Nucleus accumbens (tissue), 56 donors: ENCODE measurements at places on chromosomes 2 and 18.

DNA sequence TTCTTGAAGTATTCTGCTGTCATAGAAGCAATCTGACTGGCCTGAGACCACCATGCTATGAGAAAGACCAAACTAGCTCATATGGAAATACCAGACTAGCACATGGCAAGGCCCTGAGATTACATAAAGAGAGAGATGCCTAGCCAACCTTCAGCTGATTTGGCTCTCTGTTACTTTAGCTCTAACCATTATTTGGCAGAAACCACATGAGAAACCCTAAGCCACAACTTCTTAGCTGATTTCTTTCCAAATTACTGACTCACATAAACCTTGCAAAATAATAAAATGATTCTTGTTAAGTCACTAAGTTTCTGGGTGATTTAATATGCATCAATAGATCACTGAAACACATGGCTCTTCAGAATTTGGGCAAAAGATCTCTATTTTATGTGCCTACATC is 295.0 kb upstream of the ZNF521 start:
- DNase-seq, result no peak

GRCh38 chr18:13520306-13520705 is 206.1 kb downstream of the FAM210A start:
- no peak for DNase-seq

DNA sequence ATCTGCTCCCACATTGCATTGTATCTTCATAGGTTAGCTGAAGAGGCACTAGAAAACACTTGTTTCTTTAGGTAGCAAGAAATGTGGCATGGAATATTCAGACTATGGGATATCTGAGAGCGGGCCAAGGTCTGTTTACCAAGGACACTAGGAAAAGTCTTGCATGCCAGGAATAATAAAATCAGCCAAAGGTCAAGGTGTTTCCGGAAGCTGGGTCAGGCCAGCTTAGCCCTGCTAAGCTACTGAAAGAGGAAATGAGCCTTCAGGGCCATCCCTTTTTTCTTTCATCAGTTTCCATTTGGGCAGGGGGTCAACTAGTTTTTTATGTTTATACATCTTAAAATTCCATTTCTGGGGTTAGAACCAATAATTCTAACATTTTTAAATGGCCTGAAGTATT is 101.1 kb downstream of the DPP4 start:
- no peak for DNase-seq

GRCh38 chr18:79901665-79902064 is 49.8 kb downstream of the SLC66A2 start:
- DNase-seq, result no peak

DNA sequence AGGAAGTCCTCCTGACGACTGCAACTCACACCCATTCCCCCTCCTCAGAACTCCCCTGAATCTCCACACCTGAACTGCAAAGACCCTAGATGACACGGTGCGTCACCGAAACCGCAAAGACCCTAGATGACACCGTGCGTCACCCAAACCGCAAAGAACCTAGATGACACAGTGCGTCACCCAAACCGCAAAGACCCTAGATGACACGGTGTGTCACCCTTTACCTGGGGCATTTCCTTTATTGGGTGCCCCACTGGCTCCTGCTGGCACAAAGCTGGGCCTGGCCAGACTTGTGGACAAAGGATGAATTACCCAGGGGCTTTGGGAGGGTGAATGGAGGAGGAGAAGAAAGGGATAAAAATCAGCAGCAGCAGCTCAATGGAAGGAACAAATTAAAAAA is 123.8 kb downstream of the CELF4 start:
- DNase-seq, result no peak
